A549 (cell line): ENCODE measurements at places on chromosomes 7 and 10.
A peak's percentile ranks its signal among the peaks of the same experiment; 100 is the strongest.

- no peak for DNase-seq
These were observed 36.5 kb upstream of the EEPD1 start for GRCh38 chr7:36116347-36117202.

DNA sequence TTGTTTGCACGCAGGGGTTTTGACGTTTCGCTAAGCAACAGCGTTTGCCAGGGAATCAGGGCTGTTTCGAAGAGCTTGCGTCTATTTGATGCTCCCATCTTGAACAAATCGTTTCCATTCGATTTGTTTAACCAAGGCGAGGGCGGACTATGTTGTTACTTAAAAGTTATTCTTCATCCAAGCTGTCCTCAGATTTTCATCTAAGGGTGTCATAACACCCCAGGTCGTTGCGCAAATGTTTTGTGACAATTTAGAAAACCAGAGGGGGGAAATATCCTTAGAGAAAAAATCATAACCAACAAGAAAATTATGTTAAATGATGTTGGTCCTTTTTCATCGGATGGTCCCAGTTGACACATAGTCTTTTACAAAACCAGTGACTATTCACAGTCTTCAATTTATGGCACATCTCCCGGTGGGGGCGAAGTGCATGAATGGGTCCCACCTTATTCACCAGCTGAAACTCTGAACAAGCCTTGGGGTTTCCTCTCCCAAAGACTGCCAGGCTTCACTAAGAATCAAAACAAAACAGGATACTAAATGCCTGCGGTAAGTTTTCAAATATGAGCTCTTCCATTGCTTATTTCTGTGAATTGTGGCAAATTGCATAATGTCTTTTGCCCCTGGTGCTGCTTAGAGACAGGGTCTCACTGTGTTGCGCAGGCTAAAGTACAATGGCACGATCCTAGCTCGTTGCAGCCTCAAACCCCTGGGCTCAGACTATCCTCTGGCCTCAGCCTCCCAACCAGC is 109.9 kb downstream of the REEP3 start:
- DNase-seq: no peak

- DNase-seq: no peak
These were observed 75.3 kb downstream of the GRB10 start for GRCh38 chr7:50707236-50708006.

DNA sequence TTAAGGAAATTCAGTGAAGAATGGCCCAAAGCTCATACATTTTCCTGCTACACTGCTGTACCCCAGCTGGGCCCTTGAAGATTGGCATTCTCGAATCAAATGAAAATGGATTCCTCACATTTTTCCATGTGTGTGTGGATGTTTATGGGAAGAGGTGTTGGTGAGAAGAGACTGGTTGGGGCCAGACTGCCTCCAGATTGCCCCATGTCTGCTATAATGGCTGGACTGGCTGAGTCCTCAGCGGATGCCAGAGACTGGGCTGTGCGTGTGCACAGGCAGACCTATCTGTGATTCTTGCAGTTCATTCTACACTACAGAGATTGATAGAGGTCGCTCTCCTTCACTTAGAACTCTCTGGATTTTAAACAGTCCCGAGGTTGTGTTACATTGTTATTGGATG is 183.6 kb upstream of the GDF10 start:
- DNase-seq: no peak

GRCh38 chr10:128150045-128150493 is 23.8 kb upstream of the MKI67 start:
- peak; percentile 81 for DNase-seq

DNA sequence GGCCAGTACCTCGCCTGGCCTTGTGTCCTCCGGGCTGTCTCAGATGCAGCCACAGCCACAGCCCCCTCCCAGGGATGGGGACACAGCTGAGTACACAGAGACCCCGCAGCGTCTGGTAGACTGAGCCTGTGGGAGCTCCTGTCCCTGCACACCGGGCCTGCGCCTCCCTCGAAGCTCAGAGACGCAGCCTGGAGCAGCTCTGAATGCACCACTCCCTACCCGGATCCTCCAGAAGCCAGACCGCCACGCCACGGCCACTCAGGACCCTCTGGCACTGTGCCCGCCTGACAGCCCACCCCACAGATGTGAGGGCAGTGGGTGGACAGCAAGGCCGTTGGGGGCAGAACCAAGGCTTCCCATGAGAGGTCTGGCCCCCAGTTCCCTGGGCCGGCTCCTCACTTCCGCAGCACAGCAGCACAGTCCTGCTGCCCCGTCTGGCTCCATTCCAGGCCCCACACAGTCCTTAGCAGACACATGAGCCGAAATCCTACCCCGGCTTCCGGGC is 40.8 kb downstream of the PAPOLB start:
- DNase-seq: no peak

DNA sequence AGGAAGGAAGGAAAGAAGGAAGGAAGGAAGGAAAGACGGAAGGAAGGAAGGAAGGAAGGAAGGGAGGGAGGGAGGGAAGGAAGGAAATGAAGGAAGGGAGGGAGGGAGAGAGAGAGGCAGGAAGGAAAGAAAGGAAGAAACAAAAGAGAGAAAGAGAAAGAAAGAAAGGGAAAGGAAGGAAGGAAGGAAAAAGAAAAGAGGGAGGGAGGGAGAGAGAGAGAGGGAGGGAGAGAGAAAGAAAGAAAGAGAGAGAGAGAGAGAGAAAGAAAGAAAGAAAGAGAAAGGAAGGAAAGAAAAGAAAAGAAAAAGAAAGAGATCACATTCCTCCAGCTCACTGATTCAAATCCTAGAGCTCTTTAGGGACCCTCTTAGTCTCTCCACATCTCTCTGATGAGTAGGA is 24.7 kb downstream of the ELN start:
- DNase-seq: no peak

DNA sequence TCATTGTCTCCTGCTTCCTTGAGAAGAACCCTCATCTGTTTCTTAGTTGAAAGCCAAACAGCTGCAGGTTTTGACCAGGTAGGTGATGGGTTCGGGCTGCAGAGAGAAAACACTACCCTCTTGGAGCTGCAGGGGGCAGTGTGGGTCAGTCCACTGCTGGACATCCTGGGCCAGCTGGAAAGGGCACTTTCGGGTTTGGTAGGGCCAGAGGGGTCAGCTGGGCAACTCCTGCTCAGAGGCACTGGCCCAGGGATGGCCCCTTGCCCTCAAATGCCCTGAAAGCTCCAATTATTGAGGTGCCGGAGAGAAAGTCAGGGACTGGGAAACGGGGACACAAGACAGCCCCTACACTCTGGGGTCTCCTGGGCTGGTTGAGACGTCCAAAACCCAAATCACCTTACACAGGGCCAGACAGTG is 90.7 kb downstream of the MKI67 start:
- DNase-seq: peak; percentile 17

DNA sequence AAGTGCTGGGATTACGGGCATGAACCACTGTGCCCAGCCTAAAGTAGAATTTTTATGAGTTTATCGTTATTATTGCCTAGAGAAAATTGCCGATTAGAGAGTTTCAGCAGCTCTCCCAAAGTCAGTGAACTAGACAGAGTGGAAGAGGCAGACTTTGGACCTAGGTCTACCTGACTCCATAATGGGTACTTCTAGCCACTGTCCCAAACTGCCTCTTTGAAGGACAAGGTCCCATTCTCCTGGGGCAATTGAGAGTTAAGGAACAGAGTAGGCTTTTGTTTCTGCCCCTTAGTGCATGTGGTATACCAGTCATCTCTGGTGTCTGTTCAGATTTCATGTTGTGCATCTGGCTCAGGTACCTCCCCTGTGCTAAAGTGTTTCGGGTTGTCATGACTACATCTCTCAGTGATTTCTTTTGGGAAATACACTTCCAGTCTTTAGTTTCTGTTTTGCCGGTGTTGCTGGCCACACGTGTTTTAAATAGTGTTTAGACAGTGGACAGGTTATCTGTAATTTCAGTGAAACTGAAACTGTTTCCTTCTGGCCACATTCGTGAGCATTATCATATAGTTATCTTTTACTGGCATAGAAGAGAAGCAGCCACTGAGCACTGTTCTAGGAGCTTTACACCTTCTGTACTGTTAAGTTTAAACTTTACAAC is 4.7 kb downstream of the TMEM236 start:
- DNase-seq: peak; percentile 7

DNA sequence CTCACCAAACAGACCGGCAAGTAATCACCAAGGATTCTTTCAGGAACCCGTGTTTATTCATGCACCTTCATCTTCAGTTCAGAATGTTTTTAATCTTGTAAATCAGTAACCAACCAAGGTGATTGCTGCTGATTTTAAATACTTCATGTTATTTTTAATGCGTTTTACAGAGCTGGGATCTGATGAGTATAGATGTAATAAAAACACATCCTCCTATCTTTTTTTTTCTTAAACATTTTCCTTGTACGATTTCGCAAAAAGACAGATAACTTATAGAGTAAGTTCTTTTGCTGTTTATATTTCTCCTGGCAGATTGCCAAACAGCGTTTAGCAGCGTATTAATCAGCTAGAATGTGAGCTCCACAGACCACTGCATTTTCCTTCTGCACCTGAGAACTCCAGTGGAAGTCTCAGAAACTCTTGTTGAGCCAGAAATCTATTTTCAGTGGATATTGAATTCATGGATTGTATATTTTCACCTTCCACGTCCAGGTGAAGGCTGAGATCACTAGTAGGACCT is 397.8 kb upstream of the NRP1 start:
- DNase-seq: no peak

DNA sequence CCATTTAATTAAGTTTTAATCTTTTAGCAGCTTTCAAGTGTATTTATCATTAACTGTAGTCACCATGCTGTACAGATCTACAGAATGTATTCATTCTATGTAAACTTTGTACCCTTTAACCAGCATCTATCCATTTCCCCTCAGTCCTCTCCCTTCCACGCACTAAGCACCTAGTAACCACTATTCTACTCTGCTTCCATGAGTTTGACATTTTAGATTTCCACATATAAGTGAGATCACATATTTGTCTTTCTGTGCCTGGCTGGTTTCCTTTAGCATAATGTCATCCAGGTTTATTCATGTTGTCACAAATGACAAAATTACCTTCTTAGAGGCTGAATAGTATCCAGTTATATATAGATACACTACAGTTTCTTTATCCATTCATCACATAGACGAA is 79.7 kb downstream of the BTAF1 start:
- no peak for DNase-seq

DNA sequence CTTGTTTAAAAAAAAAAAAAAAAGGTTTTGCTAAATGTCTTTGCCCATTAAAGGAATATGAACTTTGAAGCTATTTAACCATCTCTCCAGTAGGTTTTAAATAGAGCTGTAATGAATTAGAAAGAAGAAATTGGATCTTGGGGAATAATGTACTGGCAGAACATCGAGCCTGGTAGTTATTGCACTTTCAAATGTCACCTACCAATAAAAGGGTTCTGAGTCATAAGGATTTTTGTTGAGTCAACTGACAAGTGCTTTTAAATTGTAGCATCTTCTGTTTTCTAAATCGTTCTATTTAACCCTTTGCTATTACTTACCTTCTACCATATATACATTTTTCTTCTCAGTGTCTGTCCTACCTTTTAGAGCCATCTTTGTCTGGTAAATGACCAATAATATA is 10.7 kb downstream of the CUTC start:
- DNase-seq: no peak

DNA sequence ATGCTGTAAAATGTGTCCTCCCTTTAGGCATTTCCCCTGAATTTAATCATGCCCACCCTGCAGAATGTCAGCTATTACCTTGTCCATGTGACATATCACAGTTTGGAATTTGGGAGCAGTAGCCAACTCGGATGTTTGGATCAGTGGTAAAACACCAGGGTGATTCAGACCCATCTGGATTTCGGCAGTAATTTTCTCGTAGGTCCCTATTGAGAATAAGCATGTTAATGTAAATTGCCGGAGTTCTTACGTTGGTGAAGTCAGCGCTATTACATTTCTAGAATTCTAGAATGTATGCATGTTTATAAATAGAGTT is 44.1 kb downstream of the HGF start:
- no peak for DNase-seq

DNA sequence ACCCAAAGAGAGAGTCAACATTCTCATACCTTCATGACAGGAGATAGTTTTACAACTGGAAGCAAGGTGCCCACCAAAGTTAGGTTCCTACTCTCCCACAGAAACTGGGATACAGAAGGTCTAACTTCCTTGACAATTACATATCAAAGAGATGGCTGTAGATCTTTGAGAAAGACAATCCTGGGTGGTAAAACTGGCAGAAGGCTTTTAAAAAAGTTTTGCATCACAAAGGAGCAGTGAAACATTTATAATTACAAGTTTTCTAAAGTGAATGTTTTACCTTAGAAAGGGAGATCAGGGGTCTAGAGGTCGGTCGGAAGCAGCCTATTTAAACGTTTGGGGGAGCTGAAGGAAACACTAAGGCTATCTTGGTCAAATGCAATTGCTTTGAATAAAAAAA is 166.6 kb upstream of the STEAP1 start:
- DNase-seq: no peak

- no peak for DNase-seq
These were observed 15.8 kb downstream of the GOLGA7B start for GRCh38 chr10:97865488-97865887.

DNA sequence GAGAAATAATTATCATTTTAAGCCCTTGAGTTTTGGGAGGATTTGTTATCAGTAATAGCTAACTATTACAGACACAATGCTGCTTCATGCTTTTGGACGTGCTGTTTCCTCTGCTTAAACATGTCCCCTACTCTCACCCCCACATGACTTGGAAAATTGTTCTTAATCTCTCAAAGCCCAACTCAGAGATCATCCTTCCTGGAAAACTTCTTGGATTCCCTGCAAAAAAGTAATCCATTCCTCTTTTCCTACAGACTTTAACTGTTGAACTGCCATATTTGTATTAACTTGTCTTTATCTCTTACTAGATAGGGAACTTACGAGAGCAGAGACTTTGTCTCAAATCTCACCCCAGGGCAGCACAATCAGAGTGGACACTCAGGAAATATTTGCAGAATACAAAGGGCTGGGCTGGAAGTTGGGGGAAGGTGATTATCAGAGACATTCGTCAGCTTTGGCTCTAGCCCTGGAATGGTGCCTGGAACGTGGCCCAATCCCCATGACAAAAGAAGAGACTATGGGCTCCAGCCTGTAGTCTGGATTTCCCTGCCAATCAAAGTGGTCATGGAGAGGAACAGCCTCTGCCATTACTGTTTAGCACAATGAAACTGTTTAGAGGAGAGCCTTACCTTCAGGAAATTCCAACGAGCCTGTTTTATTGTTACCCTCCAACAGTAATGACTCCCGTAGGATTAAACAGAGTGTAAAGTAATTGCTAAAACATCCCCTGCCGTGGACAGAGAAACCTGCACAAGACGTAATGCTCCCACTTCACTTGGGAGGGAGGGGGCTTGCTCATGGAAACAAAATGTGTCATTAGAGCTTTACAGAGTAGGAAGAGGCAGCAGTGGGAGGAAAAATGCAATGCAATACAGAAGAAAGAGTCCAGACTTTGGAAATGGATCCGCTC is 140.4 kb upstream of the AUTS2 start:
- DNase-seq: no peak
